CD8-positive, alpha-beta T cell (primary cell): ENCODE measurements at places on chromosomes 1 and 21.

DNA sequence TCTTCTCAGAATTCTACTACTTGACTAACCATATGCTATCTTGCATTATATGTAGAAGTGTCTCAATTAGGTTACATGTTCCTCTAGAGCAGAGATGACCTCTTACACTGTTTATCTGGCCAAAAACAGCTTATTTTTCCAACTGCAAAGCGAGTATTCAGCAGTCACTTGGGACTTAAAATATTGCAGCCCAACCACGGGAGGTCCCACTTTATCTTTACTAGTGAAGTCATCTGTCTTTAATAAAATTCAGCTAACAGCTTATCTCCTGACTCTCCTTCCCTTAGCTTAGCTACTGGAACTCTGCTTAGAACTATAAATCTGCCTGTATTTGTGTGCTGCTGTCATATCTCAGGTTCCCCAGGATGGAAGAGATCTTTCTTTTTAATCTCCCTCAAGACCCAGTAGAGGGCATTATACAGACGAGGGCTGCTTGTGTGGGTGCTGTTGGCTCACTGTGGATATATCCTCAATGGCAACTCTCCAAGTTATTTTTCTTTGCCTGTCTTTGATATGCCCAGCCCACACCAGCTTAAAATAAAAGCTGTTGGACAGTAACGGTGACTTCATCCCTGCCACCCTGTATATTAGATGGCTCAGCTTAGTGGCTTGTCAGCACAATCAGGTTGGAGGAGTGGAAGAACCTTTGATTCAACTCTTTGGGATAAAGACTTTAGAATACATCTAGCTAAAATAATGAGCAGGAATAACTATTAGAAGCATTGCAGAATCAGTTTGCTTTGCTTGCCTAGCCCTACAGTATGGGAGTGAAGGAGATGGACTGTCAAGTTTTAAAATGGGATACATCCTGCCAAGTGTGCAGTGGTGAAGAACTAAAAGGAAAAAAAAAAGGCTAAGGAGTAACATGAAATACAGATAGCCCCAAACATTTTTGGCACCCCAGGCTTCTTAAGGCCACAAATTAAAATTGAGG lies 9.6 kb downstream of the ENSA start:
- no peak for DNase-seq

- no peak for DNase-seq
Measured at GRCh38 chr1:216793973-216794372, 70.7 kb upstream of the ESRRG start.

GRCh38 chr1:101379950-101380349 lies 143.1 kb downstream of the S1PR1 start:
- DNase-seq, result no peak

GRCh38 chr1:32345289-32345827 lies 9.3 kb upstream of the MARCKSL1 start:
- DNase-seq, result peak; percentile 46

- no peak for DNase-seq
Measured at GRCh38 chr1:109917051-109917767, 6.6 kb downstream of the CSF1 start.

DNA sequence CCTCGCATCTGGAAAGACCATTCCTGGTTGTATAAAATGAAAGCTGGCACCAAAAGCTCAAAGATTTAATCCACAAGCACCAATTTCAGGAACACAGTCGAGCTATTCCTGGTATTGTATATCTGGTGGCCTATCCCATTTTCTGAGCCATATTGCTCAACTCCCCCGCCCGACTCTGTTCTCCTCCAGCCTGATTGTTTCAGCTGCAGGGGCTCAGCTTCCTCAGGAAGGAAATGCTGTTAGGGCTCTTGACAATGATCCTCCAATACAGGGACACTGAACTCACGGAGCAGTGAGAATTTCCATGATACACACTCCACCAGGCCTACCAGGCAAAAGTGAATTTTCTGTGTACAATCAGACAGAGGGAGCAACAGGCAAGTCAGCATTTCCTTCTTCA lies 16.9 kb upstream of the TDRD10 start:
- DNase-seq, result no peak

DNA sequence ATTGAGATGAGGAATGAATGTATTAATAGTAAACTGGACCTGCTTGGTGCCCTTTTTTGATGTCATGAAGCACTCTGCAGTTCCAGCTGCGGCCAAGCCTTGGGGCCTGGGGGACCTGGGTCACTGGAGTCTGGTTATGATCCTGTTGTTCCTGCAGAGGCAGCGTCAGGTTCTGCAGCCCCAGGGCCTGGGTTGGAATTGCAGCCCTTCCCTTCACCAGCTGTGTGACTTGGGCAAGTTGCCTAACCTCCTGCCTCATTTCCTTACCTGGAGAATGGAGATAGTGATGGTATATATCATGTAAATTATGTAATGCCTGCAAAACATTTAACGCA lies 9.1 kb upstream of the ATP5PO start:
- no peak for DNase-seq

- DNase-seq, result no peak
Measured at GRCh38 chr21:39094087-39094780, 89.0 kb downstream of the PSMG1 start.
